Activated CD4-positive, CD25-positive, alpha-beta regulatory T cell (primary cell): ENCODE measurements at places on chromosomes 12 and 14.

DNA sequence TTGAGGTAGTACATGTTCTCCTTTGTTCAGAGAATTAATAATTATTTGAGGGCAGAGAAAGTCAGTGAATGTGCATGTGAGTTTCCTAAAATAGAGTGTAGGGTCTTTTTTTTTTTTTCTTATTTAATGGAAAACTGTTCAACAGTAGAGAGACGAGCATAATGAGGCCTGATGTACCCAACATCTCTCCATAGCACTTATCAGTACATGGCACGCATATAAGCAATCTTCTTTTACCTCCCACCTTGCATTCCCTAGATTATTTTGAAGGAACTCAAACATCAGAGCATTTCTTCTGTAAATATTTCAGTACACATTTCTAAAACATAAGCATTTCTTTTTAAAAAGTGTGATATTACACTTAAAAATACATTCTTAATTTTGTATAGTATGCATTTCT is 87.8 kb downstream of the KTN1 start:
- DNase-seq, result no peak

DNA sequence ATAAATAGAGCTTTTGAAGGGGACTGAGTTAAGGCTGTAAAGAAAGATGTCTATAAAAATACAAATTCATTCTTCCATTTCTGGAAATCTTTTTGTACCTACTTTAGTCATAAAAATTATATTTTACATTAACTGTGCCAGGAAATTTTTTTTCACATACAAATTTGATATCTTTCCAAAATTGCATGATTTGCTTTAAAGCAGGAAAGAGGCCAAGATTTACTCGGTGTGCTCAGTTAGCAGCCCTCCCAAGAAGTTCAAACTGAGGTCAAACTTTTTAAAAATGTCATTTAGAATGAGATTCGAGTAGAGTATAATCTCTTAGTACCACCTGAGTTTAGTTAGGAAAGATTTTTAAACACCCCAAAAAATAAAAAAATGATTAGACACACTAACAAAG is 173.2 kb upstream of the GRIP1 start:
- DNase-seq, result no peak

- no peak for DNase-seq
Observed at GRCh38 chr14:77110286-77110685, 12.2 kb downstream of the CIPC start.

GRCh38 chr12:130993759-130994670 is 40.3 kb downstream of the ADGRD1 start:
- DNase-seq, result no peak

DNA sequence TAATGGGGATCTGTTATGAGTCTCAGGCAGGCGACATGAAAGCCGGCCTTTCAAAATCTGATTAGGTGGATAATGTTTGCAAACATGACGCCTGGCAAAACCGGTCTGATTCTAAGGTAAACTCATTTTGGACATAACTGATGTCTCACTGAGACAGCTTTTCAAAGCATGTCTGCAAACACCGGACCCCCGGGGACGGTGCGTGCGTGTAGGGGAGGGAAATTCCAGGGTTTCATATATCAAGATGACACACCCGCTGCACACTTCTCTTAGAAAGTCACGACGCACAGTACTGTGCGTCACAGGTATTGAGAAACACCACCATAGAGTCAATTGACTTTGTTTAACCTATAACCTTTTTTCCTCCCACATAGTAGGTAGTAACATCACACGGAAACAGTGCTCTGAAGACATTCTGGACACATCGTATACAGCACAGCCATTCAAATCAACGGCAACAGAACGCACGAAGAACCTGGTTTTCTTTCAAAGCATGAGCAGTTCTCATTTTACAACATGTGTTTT is 43.9 kb upstream of the TESC start:
- no peak for DNase-seq

- DNase-seq, result no peak
Observed at GRCh38 chr14:40386433-40386832, 954.2 kb upstream of the FBXO33 start.

- no peak for DNase-seq
Observed at GRCh38 chr12:131803961-131804521, 24.2 kb upstream of the MMP17 start.

DNA sequence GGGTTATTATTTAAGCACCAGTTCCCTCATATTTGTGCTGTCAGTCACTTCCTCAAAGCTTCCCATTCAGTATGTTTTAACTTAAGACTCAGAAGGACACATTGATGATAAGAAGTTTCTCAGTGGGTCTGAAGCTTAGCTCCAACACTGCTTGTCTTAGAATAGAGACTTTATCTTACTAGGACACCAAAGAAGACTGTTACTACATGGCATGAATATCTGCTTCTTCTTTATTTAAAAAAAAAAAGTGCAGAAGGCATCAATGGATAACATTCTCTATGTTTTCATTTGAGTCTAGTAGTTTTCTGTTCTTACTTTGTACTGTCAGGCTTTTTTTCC is 404.2 kb downstream of the DAD1 start:
- no peak for DNase-seq

- DNase-seq, result no peak
Observed at GRCh38 chr12:106171117-106171750, 32.5 kb upstream of the NUAK1 start.

DNA sequence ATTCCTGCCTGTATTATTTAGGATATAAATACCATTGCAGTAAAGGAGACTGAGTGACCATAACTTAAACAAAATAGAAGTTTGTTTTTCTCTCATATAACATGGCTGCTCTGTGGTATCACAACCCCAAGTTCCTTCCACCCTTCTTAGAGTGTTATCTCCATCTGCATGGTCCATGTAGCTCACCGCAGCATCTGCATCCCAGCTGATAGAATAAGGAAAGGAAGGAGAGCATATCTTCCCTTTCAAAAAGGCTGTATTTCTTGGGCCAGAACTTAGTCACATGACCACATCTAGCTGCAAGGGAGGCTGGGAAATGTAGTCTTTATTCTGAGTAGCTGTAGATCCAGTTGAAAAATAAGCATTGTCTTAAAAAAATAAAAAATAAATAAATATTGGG is 184.8 kb upstream of the NUDT4 start:
- DNase-seq, result no peak

- DNase-seq, result no peak
Observed at GRCh38 chr12:75476071-75476470, 4.5 kb upstream of the GLIPR1 start.

DNA sequence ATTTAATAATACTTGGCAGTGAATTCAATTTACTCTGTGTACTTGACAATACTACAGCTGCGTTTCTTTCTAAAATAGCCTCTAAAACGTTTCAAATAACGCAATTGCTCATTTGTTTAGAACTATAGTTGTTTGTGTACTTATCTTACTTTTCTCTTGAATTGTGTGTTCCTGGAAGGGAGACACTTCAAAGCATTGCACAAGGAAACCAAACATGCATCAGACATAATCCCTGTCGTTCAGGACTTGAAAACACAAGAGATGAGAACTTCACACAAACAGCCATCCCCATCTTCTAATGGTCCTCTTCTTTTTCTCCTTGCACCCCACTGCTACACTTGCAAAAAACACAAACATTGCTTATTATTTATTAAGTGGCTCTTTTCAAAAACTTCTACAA is 38.5 kb downstream of the PTGER2 start:
- no peak for DNase-seq

DNA sequence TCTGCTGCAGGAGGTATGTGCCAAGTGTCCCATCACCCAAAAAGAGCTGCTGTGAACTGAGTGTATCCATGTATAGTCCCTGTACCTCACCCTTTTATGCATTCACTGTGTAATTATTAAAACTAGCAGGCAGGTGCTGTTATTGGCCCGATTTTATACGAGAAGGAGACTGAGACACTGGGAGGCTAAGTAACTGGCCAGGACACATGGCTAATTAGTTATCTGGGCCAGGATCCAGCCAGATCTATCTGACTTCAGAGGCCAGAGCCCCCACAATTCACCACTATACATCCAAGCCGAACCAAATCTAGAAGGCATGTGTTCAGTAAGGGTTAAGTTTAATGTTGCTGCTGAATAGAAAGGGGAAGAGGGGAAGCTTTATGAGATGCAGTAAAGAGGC is 73.4 kb downstream of the FRMD6 start:
- DNase-seq, result no peak

GRCh38 chr14:90647473-90648005 is 168.7 kb downstream of the TTC7B start:
- DNase-seq, result no peak

DNA sequence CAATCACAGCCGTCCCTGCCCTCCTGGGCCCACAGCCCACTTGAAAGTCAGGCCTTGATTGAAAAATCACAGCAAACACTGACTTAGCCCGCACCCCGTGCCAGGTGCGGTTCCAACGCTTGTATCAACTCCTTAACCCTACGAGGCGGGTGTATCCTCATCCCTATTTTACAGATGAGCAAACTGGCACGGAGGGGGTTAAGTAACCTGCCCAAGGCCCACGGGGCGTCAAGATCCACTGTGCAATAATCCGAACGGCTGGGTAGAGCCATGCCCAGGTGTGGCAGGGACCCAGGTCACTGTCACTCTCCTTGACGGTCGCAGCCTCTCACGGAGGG is 583 bp downstream of the DNAH10 start:
- no peak for DNase-seq

- DNase-seq, result no peak
Observed at GRCh38 chr12:52054231-52054832, 3.1 kb downstream of the NR4A1 start.

DNA sequence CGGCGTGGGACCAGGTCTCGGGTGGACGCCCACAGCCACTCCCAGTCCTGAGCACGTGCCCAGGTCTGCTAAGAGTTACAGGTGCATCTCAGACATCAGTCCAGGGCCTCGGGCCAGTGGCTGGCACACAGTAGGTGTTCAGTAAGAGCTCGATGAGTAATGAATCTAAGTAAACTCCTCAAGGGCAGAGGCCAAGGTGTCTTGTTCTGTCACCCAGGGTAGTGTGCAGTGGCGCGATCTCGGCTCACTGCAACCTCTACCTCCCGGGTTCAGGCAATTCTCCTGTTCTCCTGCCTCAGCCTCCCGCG is 11.2 kb downstream of the TTC7B start:
- DNase-seq, result no peak

DNA sequence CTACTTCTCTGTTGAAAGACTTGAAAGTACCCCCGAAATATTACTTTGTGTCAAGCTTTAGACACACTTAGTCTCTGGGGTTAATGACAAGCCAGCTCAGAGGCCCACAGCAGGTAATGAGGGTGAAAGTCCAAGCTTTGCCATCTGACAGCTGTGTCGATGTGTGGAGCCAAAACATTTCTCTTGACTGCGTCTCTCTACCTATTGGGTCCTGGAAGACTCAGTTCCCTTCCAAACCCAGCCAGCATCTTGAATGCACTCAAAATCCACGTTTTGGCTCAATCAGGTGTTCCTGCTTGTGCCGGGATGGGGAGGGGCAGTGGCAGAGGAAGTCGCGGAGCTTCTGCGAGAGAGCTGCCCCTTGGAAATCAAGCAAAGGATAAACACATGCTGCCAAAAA is 3.2 kb downstream of the PLXNC1 start:
- no peak for DNase-seq

- DNase-seq, result no peak
Observed at GRCh38 chr14:53793790-53794505, 162.7 kb downstream of the BMP4 start.

DNA sequence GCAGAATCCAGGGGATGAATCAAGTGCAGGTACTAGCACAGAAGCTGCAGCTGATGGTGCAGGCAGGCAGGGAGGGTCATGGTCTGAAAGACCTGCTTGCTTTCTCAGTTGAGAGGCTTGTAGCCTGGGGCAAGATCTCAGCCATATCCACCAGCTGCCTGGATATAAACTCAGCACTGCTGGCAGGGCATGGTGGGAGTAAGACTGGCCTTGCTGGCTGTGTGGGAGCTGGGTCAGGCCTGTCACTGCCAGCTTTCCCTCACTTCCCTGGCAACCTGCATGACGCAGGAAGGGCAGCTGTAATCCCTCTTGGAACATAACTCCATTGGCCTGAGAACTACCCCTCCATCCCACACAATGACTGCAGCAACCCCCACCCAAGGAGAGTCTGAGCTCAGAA is 230.1 kb downstream of the ANO6 start:
- DNase-seq, result no peak

DNA sequence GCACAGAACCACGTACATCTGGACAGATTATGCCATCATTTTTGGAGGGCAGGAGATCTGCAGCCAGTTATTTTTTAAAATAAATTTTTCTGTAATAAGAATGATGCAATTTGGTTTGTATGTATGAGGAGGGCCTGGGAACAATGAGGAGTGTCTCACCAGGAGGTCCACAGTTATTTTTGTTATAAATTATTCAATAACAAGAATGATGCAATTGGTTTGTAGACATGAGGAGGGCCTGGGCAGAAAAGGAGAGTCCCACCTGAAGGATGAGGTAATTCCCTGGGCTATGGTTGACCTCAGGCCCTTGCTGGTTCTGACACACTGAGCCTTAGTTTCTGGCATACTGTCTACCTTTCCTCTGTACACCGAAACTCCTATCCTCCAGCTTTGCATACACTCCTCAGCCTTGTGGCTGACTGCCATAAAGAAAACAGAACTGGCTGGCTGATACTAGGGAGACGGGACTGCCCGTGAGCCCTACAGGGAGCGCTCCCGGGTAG is 9.0 kb upstream of the DCD start:
- no peak for DNase-seq

GRCh38 chr12:93736640-93737178 is 59.5 kb downstream of the CRADD start:
- no peak for DNase-seq

DNA sequence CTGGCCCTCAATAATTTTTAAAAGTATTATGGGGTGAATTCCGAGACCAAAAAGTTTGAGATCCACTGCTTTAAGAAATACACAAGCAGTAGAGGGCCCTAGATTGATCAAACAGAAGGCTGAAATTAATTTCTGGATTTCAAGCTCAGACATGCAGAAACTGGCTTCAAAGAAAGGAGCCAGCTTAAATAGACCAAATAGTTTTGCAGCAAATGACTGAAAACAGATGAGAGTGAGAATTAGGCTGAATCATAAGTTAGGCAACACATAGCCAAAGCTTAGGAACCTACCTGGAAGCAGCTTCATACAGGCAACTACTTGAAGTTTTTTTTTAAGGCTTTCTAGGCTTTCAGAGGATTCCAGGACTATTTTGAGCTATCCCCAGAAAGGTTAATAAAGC is 12.4 kb downstream of the ATF7 start:
- no peak for DNase-seq

DNA sequence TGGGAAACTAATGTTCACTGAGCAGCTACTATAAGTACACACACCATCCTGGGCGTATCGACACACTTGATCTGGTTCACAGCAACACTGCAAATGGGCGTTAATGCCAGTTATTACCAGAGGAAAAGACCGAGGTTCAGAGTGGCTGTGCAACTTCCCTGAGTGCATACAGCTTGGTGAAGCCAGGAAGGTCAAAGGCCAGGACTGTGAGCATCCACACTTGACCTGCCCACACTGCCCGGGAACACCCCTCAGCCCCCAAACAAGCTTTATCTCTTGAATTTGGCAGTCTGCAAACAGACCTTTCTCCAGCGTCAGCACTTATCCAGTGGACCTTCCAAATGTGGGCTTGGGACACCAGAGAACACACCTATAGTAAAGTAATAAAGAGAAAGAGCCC is 312.6 kb downstream of the BCL11B start:
- DNase-seq, result no peak
